ENCODE measurements at places on chromosomes 2 and 18.

GRCh38 chr2:179843541-179843940 is 17.9 kb downstream of the ZNF385B start:
- no peak for DNase-seq

- DNase-seq, result no peak
Observed at GRCh38 chr2:181124497-181124896, 144.1 kb downstream of the UBE2E3 start.

- no peak for DNase-seq
Observed at GRCh38 chr2:186065491-186065890, 326.9 kb downstream of the FSIP2 start.

DNA sequence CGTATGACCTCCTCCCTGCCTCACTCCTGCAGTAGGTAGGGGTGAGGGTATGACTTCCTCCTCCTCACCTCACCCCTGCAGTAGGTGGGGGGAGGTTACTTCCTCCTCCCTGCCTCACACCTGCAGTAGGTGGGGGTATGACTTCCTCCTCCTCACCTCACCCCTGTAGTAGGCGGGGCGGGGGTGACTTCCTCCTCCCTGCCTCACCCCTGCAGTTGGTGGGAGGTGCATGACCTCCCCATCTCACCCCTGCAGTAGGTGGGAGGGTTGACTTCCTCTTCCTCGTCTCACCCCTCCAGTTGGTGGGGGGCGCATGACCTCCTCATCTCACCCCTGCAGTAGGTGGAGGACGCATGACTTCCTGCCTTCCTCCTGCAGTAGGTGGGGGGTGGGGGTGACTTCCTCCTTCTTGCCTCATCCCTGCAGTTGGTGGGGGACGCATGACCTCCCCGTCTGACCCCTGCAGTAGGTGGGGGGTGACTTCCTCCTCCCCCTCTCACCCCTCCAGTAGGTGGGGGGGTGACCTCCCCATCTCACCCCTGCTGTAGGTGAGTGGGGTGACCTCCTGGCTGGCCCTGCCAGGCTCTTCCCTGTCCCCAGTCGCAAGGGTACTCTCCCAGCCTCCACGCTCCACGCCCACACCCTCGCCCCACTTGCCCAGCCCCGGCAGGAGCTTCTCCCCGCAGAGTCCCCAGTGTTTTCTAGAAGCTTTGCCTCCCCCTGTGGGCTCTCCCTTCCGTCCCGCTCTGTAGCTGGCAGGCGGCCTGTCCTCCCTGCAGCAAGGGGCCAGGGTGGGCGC is 39.3 kb downstream of the TSHZ1 start:
- no peak for DNase-seq

GRCh38 chr2:161115605-161116380 is 44.4 kb upstream of the TANK start:
- no peak for DNase-seq

- DNase-seq, result no peak
Observed at GRCh38 chr2:127770973-127771735, 39.8 kb downstream of the WDR33 start.

GRCh38 chr2:152573168-152573567 is 144.1 kb downstream of the PRPF40A start:
- peak; percentile 1 for DNase-seq

GRCh38 chr2:42132191-42132965 is 36.8 kb upstream of the EML4 start:
- DNase-seq, result no peak

DNA sequence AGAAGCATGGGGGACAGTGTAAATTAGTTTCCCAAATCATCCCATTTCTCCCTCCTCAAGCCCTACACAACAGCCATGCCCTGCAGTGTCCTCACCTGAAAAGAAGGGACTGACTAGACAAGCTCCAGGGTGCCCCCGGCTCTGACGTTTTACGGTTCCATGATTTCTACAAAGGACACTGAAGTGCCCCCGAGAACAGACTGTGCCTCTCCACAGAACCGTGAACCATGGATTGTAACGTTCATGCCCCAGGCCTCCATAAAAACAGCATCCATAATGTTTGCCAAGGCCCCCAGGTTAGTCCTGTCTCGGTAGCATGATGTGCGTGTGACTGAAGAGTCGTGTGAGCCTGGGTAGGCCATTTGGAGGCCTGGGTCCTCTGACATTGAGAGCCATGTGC is 7.0 kb upstream of the ACOXL start:
- no peak for DNase-seq

DNA sequence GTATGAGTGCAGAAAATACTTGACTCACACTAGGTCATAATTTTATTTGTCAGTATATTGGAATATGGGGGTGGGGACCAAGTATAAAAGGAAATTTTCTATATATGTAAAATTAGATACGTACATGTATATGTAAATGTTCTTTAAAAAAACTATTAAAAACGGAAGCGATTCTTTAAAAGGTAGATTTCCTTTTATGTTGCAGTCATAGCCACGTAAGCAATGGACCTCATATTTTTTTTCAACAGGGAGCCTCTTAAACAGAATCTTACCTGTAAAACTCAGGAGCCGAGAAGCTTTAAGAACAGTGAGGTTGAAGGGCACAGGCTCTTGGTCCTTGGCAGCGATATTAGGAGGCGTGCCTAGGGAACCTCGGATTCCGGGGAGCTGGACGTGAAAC is 3.3 kb downstream of the RHBDD1 start:
- no peak for DNase-seq

- no peak for DNase-seq
Observed at GRCh38 chr2:218959761-218960308, 369 bp downstream of the CDK5R2 start.

DNA sequence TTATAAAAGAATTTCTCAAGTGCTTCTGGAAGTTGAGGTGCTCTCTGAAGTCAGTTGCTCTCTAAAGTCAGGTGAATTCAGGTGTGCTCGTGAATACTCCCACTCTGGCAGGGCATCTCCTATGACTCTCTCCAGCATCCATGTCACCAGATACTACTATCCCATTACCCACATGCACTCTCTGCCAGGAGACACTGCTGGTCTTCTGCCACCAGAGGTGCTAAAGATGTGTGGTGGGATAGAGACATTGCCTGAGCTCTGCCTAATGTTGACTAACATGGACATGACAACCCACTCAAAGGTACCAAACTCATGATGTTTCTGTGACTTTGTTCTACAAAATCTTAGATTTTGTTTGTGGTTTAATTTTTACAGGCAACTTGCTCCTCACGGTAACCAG is 106.4 kb upstream of the HNRNPA3 start:
- DNase-seq, result no peak

DNA sequence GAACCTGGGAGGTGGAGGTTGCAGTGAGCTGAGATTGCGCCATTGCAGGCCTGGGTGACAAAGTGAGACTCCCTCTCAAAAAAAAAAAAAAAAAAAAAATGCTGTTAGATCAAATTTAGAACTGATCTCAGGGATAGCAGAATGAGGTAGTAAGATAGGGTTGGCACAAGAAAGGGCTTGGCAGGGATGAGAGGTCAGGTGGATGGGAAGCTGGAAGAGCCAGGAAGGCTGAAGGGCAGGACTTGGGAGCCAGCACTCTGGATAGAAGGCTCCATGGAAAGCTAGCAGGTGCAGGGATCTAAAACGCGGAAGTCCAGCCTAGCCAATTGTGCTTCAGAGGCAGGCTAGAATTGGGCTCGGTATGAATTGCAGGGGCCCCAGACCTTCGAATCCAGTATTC is 250.9 kb upstream of the SP5 start:
- DNase-seq, result no peak

GRCh38 chr2:215401896-215402379 is 33.9 kb downstream of the FN1 start:
- DNase-seq, result no peak

DNA sequence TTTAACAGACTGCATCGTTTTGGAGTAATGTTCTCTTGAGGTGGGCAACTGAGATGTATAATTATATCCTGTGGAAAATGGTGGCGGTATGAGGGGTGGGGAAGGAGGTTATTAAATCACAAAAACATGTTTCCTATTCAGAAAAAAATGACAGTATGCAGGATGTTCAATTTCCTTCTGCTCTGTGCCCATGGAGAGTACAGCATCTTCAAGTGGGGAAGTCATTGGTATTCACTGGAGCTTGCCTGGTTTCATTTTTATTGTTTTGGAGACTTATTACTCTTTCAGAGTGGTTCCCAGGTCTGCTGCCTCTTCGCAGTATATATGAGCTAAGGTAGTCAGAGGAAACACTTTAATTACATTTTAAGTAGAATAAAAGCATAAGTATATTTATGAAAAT is 318.8 kb upstream of the RAB12 start:
- no peak for DNase-seq

DNA sequence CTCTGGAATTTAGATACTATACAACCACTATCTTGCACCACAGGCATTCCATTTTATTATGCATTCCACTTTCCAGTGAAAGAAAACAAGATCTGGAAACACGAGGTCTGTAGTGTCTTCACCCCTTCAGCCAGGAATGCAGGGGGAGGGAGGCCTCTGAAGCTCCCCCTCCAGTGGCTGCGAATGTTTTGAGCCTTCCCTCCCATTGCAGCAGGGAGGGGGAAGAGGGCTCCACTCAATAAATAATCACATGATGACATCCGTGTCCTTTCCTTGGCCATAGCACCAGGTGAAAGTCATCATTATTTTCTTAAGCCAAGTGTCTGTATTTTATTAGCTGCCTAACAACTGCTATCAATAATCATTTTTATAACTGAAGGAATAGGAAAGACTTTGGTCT is 38.6 kb downstream of the ALPK2 start:
- DNase-seq, result no peak

GRCh38 chr2:176960061-176960460 is 252.5 kb upstream of the HNRNPA3 start:
- DNase-seq, result no peak

- DNase-seq, result no peak
Observed at GRCh38 chr2:222877556-222878300, 16.9 kb downstream of the ACSL3 start.

- DNase-seq, result no peak
Observed at GRCh38 chr2:174158003-174158402, 90.3 kb downstream of the OLA1 start.

- no peak for DNase-seq
Observed at GRCh38 chr2:214232271-214232670, 178.6 kb upstream of the VWC2L start.

DNA sequence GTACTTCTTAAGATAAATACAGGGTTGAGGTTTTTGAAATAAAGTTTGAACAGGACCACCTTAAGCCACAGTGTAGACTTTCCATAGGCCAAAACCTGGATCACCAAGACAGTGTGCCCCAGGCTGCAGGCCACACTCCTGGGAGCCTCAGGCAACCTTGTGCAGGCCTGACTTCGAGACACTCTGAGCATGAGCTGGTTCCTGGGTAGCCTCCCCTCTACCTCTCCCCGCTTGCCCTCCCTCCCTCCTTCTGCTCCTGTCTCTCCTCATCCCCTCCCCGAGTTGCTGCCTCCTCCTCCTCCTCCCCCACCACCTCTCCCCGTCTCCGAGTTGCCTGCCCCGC is 10.6 kb upstream of the PROC start:
- no peak for DNase-seq

GRCh38 chr2:176097820-176098365 is 1.7 kb upstream of the HOXD12 start:
- no peak for DNase-seq

DNA sequence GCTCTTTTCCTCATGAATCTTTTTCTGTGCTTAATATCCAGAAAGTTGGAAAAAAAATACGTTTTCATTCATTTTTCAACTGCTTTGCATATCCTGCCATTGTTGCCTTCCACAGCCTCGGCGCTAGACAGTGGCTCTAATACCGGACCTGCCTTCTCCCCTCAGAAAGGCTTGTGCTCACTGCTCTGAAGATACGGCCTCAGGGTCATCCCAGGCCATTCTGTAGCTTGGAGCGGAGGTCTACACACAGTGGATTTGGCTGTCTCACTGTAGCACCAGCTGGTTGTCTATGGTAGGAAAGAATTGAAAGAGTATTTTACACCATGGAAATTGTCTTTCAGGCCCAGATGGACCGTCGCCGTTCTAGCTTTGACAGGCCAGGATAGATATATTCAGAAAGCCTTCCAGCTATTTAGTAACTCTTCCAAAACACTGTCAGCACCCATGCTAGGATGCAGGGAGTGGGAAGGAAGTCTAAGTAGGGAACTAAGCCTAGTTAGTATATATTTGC is 242.0 kb downstream of the TMEM182 start:
- no peak for DNase-seq

GRCh38 chr2:177545981-177546585 is 153.5 kb downstream of the AGPS start:
- DNase-seq, result no peak

DNA sequence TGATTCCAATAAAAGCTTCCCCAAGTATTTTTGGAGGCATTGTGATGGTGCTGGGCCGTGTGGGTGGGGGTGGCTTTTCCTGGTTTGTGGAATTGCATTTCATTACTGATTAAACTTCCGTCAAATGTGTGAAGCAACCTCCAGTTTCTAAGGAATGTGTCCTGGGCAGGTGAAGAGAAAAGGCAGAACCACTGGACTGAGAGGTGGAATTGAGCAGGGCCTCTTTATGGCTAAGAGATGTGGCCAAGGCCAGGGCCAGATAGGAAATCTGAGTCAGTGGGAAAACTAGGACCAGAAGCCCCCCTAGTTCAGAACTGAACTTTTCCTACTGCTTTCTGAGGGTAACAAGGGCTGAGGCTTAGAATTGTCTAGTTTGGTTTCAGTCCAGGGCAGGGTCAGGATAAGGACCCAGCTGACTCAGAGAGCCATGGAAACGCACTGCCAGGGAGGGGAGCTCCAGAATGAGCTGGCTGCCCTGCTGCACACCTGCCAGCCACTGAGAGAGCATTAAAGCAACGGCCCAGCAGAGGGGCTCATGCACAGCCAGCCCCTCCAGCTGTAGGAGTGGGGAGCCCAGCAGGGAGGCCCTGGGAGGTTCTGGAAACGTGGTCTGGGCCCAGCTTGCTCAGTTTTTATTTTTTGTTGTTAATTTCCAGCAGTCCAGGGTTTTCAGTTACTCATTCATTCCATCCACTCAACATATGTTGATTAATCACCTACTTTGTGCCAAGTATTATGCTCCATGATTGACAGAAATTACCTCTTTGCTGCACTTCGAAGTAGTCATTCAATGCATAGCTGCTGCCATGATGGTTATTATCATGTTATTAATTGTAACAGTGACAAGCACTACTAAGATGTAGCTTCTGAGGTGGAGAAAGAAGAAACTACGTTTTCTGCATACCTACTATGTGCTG is 156.1 kb downstream of the MSH2 start:
- no peak for DNase-seq

GRCh38 chr18:3329471-3329870 is 67.5 kb downstream of the MYL12B start:
- no peak for DNase-seq

DNA sequence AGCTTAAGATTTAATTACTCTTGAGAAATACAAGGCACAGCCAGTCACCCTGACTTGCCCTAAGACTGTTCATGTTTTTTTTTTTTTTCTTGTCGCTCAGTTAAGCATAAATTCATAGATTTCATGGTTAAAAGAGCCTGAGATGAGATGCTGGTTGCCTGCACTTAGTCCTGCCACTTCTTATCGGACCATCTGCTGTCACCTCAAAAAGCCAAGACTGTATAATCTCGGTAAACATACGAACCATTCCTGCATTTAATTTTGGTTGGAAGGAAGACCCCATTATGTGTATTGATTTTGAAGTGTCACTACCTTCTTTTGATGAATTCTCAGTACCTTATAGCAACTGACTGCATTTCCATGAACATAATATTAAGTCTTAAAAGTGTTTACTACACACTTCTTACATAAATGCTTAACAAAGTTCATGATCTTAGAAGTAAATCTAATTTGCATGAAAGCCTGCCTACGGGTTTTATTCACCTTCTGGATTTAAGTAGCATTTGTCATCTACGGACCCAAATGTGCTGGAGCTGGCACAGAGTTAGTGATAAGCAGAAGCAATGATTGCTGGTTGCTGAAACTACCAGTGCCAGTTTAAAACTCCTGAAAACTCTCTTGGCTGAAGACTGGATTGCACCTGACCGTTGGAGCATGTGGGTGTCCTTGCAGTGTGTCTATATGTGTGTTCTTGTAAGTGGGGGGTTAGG is 843.4 kb downstream of the TMEM182 start:
- no peak for DNase-seq
